Amniotic epithelial cell (primary cell): ENCODE measurements at places on chromosomes 5 and 9.

- DNase-seq, result peak; percentile 47
These were observed 298.9 kb downstream of the KCNN2 start for GRCh38 chr5:114660791-114661190.

DNA sequence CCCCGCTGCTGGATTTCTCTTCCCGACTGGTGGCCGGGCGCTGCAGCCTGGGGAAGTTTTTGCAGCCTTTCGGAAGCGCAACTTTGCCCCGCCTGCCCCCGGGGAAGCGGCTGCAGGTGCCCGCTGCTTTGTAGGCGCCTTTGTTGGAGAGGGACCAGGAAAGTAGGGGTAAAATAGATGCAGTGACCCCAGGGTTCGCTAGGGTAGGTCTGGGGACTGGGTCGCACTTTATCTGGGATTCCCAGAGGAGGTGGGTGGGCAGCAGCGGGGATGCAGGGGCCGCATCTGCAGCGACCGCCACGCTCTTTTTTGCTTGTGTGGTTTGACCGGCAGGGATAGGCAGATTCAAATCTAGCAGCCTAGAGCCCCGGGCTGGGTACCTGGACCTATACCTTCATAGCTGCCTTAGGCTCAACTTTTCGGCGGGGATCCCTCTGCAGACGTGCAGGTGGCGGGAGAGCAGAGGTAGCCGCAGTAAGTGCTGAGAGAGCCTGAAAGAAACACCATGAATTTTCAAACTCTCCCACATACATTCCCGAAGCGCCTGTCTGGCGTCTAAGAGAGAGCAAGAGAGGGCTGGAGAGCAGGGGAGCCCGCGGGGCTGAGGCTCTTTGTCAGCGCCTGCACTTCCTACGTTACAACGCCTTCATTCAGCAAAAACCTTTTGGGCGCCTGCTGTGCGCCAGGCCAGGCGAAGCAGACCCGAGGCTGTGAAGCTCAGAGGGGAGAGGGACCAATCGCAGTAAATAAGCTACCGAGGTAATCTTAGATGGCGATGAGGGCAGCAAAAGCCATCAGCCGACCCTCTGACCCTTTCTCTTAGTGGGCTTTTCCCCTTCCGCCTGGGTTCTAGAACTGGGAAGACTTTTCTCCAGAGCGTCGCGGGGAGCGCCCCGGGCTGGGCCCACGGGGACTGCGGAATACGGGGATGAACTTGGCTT lies 642 bp downstream of the SV2C start:
- DNase-seq, result no peak

GRCh38 chr5:90528601-90529193 lies 687 bp downstream of the LYSMD3 start:
- peak; percentile 16 for DNase-seq

DNA sequence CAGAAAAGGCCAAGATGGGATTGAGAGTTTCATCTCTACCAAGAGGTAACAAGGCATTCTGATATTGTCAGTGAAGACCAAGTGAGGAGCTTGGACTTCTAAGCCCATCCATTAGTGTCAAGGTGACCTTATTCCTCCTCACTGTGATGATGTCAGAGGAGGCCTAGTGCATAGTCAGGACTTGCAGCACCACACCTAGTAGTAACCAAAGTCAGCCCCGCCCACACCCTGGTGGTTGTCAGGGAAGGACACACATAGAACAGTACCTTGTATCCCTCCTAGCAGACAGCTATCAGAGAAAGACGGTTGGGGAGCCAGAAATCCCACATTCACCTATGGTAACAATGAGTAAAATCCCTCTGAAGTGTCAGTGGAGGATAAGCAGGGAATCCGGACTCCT lies 111.7 kb downstream of the AP3B1 start:
- no peak for DNase-seq

GRCh38 chr5:119814655-119815054 lies 185.3 kb downstream of the FAM170A start:
- no peak for DNase-seq
